ENCODE measurements at places on chromosomes 2 and 18.

DNA sequence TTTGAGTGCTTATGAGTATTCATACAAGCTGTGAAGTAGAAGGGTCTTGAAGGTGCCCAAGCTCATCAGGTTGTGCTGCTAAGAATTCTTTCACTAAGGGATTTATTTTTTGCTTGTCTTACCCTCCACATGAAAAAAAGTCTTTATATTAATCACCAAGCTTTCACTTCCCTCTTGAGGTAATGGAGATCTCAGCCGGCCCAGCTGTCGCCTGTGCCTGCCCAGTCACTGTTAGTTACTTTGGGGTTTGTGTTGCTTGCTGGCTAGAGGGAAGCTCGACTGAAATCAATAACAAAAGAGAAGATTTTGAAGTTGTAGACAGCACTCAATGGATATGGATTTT is 21.9 kb downstream of the MC2R start:
- peak; percentile 31 for DNase-seq

- no peak for DNase-seq
These were observed 46.4 kb downstream of the MREG start for GRCh38 chr2:215966951-215967350.

- DNase-seq, result no peak
These were observed 1.9 kb downstream of the YES1 start for GRCh38 chr18:809985-810642.

DNA sequence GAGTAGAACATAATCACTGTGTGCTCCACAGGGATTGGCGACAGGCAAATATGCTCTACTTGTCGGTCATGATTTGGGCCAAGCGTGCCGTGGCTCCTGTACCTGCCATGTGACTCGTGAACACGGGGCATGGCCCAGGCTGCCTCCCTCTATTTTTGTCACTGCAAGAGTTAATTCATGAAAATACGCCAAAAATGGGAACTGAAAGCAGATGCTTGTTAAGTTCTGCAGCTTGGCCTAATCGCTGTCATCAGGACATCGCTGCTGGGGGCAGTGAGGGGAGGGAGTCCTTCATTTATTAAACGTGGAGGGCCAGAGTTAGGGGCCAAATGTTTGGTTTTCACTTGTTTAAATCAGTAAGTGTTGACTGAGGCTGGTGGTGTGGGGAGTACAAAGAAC is 177.8 kb downstream of the BCL2 start:
- DNase-seq, result no peak

DNA sequence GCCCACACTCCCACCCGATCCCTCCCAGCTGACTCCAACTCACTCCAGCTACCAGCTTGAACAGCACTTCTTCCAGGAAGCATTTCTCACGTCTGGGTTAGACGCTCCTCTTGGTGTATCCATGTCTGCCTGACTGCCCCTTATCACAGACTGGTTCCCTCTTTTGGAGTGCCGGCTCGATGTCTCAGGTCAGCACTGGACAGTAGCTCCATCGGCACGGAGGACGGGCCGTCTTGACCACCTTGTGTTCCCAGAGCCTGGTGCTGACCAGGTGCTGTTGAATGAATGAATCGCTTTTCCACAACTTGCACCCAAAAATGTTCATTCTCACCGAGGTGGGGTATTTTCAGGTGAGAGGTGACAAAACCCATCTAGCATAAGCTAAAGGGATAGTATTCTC is 71.8 kb downstream of the LBH start:
- DNase-seq, result no peak

DNA sequence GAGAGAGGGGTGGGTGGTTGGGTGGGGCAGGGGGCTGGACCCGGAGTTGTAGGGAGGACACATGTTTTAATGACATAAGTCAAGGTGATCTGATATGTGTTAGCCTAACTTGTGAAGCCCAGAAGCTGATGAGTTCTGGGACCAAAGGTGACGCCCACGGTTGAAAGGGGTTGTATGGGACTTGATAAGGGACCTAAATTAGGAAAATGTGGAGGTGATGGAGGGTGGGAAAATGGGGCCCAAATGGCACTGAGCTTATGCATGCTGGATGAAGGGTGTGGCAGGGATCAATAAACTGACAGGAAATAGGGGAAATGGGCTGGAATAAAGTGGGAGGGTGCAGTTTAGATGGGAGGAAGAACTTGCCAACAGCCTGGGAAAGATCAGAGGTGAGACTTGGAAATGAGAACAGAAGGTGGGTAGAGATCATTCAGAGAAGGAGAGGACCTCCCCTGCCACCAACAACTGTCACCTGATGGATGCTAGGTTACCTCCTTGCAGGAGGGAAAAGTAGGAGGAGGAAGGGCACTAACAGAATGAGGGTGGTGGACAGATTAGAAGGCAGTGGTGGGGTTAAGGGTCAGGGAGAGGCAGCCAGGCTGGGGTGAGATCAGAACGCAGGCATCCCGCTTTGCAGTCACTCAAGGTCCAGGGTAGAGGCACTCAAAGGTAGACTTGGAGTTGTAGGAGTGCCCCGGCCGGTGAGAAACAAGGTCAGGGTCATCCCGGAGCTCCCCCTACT is 15.3 kb downstream of the WNT10A start:
- DNase-seq, result no peak

- no peak for DNase-seq
These were observed 48.5 kb upstream of the PID1 start for GRCh38 chr2:229319558-229319957.

DNA sequence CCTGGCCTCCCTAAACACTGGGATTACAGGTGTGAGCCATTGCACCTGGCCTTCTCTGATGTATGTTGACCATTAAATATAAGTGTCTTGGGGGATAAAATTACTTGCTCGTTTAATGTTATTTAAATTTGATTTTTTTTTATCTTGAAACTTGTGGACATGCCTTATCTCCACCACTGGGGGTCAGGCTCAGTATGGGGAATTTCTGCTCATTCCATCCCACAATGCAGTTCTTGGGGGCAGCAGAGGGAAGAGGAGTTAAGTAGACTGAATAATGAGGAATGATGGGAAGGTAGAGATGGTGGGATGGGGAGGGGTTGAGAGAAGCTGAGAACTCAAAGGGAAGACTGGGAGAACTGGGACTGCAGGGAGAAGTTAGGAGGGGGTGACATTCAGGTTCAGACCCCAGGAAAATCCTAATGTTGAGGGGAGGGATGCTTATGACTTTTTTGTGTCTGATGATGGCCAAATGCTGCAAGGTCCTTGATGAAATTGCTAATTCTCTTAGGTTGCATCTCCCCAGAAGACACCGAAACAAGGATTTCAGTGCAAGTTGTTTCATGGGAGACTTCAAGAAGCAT is 174.2 kb downstream of the MIB1 start:
- peak; percentile 22 for DNase-seq
